ENCODE measurements at places on chromosomes 4 and X. TPM values are rescaled to one million over a fixed set of nuclear protein-coding genes. Genes with fewer than 3 reads are reported as not detected.

DNA sequence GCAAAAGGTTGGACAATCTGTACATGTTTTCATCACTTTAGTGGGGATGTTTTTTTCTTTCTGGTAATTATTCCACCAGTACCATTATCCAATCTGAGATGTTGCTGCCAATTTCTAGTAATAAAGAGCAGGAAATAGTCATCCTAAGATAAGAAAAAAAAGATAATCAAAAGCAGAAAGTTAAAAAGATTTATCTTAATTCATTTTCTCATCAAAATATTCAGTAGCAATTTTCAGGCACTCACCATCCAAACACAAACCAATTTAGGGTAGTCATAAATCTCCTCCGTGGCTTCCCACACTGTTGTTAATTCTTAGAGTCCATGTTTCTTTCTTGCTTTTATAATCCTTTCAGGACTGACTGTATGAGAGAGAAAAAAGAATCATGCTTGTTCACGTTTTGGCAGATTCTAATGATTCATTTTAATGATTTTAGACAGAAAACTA, 263.7 kb upstream of the UGT8 start:
- no peak overlapping the region for H3K4me3 ChIP-seq
- no peaks in the 10 kb centered on the region for H3K4me1 ChIP-seq
- no peak overlapping the region for H3K27ac ChIP-seq

DNA sequence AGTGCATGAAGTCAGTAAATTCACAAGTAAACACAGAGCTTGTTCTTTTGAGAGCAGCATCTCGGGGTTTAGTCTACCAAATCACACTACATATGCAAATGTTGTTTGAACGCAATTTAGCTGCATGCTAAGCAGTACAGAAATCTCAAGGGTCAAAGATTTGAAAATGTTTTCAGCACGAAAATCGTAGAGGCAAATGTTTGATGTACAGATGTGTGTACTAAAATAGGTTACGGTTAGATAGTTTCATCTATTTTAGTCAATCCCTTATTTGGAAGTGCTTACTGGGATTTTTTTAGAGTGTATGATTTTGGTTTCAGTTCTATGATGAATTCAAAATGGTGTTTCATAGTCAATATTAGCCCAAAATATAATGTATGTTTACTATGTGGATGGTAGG, 1928.2 kb upstream of the TENM3 start:
- no peak overlapping the region for H3K27ac ChIP-seq
- H3K27me3 ChIP-seq: no peaks in the 10 kb centered on the region
- no peaks in the 10 kb centered on the region for H3K4me1 ChIP-seq
- no peaks in the 10 kb centered on the region for H3K36me3 ChIP-seq

DNA sequence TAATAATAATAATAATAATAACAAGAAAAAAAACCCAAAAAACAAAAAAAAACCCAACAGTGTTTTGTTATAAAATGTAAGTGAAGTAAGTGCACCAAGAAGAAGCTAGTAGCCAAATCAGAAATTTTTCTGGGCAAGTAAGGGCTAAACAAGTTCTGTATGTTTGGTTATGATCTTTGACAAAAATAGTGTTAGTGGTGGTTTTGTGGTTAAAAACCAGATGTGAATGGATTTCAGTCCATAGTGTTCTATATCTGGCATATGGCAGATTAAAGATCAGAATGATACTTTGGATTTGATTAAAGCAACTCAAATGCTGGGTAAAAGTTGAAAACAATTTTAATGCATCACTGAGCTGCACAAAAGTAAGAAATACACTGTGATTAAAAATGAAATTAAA, 116.5 kb upstream of the NDST4 start:
- H3K27ac ChIP-seq: no peak overlapping the region
- no peaks in the 10 kb centered on the region for H3K36me3 ChIP-seq
- H3K4me3 ChIP-seq: no peak overlapping the region
- H3K4me1 ChIP-seq: no peaks in the 10 kb centered on the region

DNA sequence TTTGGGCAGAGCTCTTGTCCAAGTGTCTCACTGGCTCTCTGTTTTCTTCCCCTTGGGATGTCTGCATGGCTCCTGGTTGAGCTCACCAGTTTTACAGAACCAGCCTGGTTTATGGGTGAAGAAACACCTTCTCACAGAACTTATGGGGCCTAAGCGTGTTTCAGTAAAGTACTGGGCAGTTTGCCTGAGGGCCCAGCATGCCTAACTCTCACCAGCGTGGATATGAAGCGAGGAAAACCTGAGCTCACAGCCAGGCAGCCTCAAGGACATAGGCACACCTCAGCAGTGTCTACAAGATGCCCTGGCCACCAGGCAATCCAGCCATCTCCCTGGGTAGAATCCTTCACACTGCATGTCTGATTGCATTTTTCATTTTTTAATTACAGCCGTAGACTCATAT, 9.2 kb downstream of the NHSL2 start:
- no peak overlapping the region for H3K27ac ChIP-seq
- no peak for DNase-seq
- no peaks in the 10 kb centered on the region for H3K4me1 ChIP-seq
- H3K36me3 ChIP-seq: no peaks in the 10 kb centered on the region
- H3K4me3 ChIP-seq: no peak overlapping the region

The POLA1 gene
- total RNA-seq: 11.6 TPM

The GPC3 gene
- 2.6 TPM for total RNA-seq

The TMSB15C gene
- total RNA-seq: 3.9 TPM
